ENCODE measurements at places on chromosomes 6 and 20.

DNA sequence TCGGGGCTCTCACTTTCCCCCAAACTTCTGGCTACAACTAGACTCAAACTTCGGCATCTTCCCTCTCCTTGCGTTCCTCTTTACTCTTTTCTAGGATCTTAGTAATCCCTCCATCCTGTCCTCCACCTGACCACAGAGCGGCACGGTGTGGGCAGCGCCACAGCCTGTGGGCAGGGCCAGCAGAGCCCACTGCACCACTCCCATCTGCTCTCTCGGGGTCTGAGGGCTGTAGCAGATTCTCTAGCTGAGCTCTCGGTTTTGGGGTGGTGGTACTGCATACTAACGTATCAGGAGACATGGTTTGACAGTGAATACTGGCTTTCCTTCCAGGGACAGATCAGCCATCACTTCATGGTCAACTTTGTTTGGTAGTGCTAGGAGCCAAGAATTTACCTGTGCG is 57.4 kb downstream of the EZR start:
- peak; percentile 8 for DNase-seq

GRCh38 chr6:11196511-11197174 is 35.8 kb downstream of the NEDD9 start:
- DNase-seq = no peak

GRCh38 chr20:3545401-3545925 is 74.6 kb downstream of the ATRN start:
- DNase-seq = peak; percentile 74

GRCh38 chr6:154402081-154402780 is 45.6 kb upstream of the IPCEF1 start:
- peak; percentile 90 for DNase-seq

DNA sequence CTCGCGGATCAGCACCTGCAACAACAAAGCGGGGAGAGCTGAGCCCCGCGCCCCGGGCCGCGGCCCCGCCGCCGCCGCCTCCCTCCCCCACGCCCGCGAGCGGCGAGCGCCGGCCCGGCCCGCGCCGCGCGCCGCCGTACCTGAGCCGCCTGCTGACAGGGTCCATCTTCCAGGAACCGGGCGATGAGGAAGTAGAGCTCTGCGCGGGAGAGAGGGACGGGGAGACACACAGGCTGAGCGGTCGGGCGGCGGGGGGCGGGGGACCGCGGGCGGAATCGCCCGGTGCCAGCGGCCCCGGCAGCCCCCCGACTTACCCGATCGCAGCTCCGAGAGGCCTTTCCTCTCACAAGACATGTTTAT is 359 bp downstream of the PHIP start:
- DNase-seq = peak; percentile 54

DNA sequence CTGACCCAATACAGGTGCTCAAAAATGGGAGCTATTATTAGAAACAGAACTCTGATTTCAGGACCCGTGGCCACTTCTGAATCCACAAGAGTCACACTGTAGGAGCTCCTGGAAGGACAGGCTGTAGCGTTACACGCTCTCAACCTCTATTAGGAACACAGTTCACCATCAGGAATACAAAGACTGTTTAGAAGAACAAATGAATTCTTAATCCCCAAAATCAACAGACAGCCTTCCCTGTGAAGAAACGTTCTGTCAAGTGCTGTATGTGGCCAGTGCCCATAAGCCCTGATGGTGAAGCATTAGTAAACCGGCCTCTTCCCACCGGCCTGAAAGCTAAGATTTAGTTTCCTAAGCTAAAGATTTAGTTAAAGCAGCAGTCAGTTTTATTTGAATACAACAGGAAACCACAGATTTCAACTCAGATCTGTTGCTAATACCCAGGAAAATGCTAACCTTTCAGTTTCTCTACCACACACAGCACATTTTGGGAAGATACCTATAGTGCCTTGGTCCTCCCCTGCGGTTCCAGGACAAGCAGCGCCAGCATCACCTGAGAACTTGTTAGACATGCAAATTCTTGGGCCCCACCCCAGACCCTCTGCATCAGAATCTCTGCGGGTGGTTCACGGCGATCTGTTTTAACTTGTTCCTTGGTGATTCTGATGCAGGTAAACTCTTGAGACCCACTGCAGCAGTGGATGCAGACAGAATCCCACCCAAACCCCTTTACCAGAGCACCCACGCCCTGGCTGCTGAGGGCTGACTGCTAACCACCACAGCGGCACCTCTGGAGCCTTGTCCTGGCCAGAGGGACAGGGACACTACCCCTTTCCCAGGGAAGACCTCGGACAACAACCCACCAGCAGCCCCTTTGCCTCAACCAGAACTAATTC is 33.4 kb downstream of the MTRES1 start:
- peak; percentile 42 for DNase-seq

DNA sequence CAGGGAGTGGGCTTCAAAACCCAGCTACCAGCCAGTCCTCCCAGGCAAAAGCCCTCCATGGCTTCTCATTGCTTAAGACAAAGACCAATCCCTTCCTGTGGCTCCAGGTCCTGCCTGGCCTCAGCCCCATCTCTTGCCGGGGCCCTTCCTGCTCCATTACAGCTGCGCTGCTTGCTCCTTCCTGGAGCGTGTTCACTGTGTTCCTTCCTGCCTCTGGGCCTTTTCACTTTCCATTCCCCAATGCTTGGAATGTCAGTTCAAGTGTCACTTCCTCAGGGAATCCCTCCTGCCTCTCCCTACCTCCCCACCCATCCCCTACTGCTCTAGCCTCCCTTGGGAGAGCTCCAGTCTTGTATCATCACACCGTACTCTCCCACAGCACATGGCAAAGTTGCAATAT is 11.1 kb upstream of the ITPR3 start:
- DNase-seq = no peak

DNA sequence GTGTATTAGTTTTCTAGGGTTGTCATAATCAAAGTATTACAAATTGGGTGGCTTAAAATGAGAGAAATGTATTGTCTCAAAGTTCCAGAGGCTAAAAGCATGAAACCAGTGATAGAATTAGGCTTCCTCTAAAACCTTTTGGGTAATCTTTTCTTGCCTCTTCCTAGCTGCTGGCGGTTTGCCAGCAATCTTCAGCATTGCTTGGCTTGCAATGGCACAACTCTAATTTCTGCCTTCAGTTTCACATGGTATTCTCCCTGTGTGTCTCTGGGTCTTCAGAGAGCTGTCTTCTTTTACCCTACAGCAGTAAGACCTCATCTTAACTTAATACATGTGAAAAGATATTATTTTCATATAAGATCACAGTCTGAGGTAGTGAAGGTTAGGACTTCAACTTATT is 479.1 kb upstream of the GJE1 start:
- peak; percentile 17 for DNase-seq

DNA sequence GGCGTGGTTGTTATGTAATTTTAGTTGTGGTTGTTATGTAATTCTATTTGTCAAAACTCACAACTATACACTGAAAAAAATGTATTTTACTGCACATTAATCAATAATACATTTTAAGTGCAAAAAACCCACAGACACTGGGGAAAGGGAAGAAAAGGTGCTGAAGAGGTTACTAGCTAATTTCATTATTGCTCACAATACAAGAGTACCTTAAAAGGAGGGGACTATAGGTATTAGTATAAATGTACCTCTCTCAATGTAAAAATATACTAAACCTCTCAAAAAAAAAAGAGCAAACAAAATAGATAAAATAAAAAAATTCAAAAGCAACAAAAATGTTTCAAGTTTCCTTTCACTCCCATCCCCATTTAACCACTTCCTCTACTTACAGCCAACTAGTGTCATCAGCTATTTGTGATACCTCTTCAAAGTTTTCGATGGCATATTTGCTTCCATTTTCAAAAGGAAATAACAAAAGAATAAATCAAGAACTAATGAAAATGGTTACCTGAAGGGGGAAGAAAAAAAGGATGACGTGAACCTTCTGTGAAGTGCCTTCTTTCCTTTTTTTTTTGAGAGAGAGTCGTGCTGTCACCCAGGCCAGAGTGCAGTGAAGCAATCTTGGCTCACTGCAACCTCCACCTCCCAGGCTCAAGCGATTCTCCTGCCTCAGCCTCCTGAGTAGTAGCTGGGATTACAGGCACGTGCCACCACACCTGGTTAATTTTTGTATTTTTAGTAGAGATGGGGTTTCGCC is 30.2 kb downstream of the RANBP9 start:
- no peak for DNase-seq

Measured in epithelial cell of esophagus (primary cell).